NCI-H1417 treated with DMSO at 0.1 percent for 48 hours (cell line): ENCODE measurements at places on chromosomes 4 and X.

GRCh38 chr4:52687696-52688095 lies 28.6 kb upstream of the USP46 start:
- no peak for DNase-seq

DNA sequence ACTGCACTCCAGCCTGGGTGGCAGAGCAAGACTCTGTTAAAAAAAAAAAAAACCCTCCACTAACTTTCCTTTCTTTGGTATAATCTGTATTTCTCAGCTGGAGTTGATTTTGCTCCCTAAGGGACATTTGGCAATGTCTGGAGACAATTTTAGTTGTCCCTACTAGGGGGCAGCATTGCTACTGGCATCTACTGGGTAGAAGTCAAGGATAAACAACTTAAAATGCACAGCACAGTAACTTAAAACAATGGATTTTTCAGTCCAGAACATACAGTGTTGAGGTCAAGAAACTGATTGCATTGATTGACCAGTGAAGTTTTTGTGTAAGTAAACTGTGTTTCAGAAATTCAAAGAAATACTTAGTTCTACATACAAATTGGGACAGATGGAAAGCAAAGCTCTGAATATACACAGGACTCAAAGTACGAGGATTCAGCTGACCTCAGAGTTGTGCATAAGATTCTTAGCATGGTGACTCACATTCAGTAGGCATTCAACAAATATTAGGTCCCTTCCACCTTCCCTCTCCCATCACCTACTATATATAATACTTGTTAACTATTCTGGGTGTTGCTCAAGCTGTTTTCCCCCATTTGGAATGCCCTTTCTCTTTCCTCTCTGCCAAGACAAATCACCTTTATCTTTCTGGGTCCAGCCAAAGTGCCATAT lies 8.8 kb downstream of the DDX53 start:
- DNase-seq: no peak

- DNase-seq: no peak
These were observed 434.6 kb upstream of the GNPDA2 start for GRCh38 chr4:45160951-45161350.

DNA sequence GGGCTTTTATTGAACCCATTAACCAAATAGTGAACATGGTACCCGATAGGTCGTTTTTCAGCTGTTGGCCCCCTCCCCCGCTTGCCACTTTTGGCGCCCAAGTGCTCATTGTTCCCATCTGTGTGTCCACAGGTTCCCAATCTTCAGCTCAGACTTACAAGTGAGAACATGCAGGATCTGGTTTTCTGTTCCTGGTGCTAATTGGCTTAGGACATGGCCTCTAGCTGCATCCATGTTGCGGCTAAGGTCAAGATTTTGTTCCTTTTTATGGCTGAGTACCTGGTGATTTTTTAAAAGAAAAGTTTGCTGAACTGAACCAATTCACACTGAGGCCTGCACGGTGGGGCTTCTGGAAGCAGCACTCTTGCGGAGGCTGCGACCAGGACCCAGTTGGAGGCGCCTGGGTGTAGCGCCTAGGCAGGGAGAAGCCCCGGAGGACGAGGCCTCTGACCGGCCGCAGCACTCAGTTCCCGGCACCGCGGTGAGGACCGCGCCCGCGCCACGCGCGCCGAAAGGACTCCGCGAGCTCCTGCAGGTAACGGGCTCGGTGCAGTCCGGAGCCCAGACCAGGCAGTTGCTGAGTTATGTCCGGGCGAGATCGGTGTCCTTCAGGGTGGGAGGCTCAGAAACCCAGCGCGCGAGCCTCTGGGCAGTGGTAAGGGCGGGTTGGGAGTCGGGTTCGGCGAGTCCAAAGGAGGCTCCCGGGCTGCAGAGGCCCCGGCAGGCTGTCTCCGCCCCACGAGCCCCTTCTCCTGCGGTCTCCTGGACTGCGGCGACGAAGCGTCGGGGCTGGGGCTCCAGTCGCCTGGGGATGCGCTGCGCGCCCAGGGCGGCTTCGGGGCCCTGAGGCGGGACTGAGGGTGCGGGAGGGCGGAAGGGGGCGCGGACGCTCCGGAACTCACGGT lies 15.8 kb upstream of the SLC25A4 start:
- DNase-seq: no peak

DNA sequence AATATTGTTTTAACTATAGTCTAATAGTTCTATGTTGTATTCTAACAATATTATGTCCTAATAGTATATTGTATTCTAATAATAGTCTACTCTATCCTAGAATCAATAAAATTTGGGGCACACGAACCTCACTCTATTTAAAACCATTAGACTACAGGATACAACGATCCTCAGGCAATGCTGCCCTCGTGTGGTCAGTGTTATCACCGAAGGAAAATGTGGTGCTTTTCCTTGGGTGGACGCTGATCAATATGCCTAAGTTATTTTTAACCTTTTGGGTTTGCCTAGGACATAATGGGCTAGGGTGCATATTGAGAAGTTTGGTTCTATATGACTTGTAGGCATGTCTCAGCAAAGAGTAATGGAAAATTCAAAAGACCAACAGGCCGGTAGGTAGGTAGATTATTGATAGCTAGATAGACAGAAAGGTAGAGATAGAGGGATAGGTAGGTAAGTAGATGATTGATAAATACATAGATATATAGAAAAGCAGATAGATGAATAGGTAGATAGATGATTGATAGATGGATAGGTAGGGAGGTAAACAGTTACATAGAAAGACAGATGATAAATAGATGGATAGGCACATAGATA lies 75.1 kb downstream of the PRKX start:
- DNase-seq: no peak

- no peak for DNase-seq
These were observed 923.2 kb downstream of the RPA4 start for GRCh38 chrX:97806946-97807345.

GRCh38 chr4:148834804-148835631 lies 392.8 kb upstream of the NR3C2 start:
- DNase-seq: no peak

GRCh38 chr4:25712611-25713010 lies 57.0 kb downstream of the SLC34A2 start:
- no peak for DNase-seq

DNA sequence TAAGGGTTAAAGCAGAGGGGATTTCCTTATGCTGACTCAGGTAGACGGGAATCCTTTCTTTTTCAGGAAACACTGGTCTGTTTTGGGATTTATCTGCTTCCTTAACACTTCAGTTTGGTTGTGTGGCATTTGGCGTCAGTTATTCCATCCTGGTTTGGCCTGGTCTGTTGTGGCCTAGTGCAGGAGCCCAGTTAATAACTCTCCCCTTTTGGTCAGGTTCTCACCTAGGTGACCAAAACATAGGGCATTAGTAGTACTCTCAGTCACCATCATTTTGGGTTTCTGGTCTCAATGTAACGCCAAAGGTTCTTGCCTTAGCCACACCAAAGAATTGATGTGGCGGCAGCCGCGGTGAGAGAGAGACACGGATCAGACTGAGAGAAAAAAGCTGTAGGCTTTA lies 39.7 kb upstream of the IL9R start:
- no peak for DNase-seq

- no peak for DNase-seq
These were observed 8.8 kb downstream of the TMPRSS11D start for GRCh38 chr4:67874986-67875385.
